ENCODE measurements at places on chromosomes 6 and 20. TPM values are rescaled to one million over a fixed set of nuclear protein-coding genes. Genes with fewer than 3 reads are reported as not detected.

Gene HEY2
- 43.0 TPM for total RNA-seq

Gene C6orf58
- total RNA-seq: not detected

Gene KCNB1
- total RNA-seq: 1.3 TPM

Gene BACH2
- 10.5 TPM for total RNA-seq

Gene KHDRBS2
- not detected for total RNA-seq

Gene LY6G6D
- not detected for total RNA-seq

Gene BIRC7
- total RNA-seq: not detected

Gene SNAI1
- 15.1 TPM for total RNA-seq

Gene PI3
- total RNA-seq: not detected

Gene RAD21L1
- total RNA-seq: not detected

Gene TGM3
- total RNA-seq: not detected

Gene TRIM15
- total RNA-seq: not detected

Gene OLIG3
- total RNA-seq: not detected

Gene ULBP3
- total RNA-seq: 6.1 TPM

Gene SUMO4
- 1.5 TPM for total RNA-seq

Gene SLC4A11
- total RNA-seq: 4.9 TPM

Gene NMBR
- total RNA-seq: not detected

Gene SOBP
- 9.8 TPM for total RNA-seq

Gene SDCBP2
- total RNA-seq: 2.3 TPM

Gene TOP1
- total RNA-seq: 42.6 TPM

Gene ZNF311
- total RNA-seq: 0.52 TPM

Gene DAAM2
- total RNA-seq: 137 TPM

Gene TCF15
- total RNA-seq: 0.28 TPM

Gene XKR7
- not detected for total RNA-seq

Gene GPX5
- total RNA-seq: not detected

Gene DEFB121
- total RNA-seq: not detected

Gene AVP
- not detected for total RNA-seq

Gene RRAGD
- total RNA-seq: 17.9 TPM

Gene ADGRG6
- 2.5 TPM for total RNA-seq

Gene SPAG4
- total RNA-seq: 8.6 TPM

Gene CEP85L
- total RNA-seq: 11.1 TPM

Gene MCCD1
- not detected for total RNA-seq

Gene MUC21
- not detected for total RNA-seq

Data from chondrocyte (in vitro differentiated cells).